Activated T-helper 1 cell treated with anti-CD3 and anti-CD28 coated beads, Interleukin-2, amount 50 U/mL, for 16 hours (primary cell): ENCODE measurements at places on chromosomes 2 and 18.

GRCh38 chr2:101956465-101957438 is 35.0 kb upstream of the IL1R2 start:
- no peak for DNase-seq

DNA sequence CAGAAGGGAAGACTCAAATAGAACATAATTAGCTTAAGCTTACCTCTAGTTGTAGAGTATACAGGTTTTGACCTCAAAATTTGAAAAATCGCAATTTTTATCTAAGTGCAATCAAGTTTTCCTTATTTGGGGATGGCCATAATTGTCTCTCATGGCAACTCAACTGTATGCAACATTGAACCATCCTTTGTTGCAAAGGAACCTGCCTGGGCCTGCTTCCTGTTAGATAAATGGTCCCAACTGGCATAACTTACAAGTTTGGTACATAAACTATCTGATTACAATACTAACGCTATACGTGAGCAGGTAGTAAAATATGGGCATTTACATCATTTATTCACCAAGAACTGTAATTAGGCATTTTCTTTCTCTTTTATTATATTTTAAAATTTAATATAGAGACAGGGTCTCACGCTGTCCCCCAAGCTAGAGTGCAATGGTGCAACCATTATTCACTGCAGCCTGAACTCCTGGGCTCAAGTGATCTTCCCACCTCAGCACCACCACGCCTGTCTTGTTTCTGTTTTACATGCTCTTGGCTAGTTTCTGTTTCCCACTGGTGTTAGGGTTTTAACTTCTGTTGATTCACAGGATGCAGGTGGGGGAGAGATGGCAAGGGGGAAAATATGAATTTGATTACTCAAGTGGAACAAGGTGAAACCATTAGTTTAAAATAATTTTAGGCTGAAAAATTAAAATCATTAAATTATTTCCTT is 55.3 kb upstream of the B3GNT2 start:
- DNase-seq: no peak

DNA sequence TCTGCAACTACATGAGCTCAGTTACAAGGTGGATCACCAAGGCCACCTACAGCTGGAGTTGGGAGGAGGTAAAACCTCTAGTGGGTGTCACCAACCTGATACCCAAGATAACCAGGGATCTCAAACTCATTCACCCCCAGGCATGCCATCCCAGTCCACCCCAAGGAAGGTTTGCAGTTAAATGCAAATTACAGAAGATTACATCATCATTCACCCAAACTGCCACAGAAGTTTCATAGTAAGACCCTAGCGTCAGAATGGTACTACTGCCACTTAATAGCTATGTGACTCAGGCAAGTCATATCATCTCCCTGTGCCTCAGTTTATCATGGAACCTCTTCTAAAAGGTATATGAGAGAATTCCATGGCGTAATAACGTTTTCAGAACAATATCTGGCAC is 111.2 kb downstream of the MYO5B start:
- no peak for DNase-seq

GRCh38 chr2:69272803-69273471 is 114.1 kb downstream of the GFPT1 start:
- DNase-seq: no peak

DNA sequence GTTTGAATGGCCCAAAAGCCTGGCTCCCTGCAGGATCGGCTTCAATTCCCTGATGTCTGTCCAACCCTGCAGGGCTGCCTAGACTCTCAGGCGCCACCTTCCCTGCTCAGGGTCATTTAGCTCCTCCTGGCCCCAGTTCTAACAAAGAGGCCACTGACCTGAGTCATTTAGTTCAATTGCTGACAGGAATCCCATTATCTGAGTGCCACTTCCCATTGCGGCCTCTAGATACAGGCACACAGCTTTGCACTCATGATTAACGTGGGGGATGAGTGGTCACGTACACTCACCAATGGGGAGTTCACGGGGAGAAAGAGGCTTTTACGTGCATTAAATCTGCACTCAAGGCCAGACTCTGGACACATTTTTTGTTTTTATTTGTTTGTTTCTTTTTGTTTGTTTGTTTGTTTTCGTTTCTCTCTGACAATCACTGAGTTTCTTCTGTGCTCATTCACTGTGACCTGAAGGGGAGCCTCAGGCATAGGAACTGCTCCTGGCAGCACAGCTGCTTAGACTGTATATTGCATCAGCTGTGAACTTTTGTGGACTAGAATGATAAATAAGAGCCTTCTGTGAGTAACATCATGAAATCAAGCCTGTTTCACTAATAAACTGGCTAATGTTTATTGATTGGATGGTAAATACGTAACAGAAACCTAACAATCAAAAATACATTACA is 118.9 kb upstream of the CTNNA2 start:
- no peak for DNase-seq

DNA sequence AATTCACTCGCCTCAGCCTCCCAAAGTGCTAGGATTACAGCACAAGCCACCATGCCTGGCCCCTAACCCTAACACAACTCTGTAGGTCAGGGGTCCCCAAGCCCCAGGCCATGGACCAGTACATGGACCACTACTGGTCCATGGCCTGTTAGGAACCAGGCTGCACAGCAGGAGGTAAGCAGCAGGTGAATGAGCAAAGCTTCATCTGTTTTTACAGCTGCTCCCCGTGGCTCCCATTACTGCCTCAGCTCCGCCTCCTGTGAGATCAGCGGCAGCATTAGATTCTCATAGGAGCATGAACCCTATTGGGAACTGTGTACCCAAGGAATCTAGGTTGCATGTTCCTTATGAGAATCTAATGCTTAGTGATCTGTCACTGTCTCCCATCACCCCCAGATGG is 201.7 kb downstream of the NRP2 start:
- no peak for DNase-seq

DNA sequence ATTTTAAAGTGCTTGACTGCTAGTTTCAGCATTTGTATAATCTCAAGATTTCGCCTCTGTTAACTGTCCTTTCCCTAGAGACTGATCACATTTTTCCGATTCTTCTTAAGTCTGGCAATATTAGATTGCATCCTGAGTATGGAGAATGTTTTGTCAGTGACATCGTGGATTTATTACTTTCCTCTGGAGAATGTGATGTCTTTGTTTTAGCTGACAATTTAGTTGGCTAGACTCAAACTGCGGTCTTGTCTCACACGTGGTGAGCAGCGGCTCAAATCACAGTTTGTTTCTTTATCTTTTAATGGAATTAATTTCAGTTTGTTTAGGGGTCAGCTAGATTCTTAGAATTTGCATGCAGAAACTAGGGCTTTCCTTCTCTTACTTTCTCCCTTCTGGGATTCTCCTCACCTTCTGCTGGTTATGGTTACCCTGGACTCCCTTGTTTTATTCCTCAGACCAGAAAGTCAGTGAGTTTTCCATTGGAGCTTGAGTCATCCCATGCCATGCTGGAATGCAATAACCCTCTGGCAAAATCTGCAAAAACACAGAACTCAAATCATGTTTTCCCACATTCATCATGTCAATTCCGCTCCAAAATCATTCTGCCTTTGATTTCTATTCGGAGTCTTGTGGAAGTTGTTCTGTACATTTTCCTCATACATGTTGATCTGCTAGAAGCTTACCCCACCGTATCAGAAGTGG is 327.2 kb upstream of the TRIB2 start:
- no peak for DNase-seq

GRCh38 chr2:74576863-74577229 is 22.3 kb downstream of the DOK1 start:
- DNase-seq: no peak

DNA sequence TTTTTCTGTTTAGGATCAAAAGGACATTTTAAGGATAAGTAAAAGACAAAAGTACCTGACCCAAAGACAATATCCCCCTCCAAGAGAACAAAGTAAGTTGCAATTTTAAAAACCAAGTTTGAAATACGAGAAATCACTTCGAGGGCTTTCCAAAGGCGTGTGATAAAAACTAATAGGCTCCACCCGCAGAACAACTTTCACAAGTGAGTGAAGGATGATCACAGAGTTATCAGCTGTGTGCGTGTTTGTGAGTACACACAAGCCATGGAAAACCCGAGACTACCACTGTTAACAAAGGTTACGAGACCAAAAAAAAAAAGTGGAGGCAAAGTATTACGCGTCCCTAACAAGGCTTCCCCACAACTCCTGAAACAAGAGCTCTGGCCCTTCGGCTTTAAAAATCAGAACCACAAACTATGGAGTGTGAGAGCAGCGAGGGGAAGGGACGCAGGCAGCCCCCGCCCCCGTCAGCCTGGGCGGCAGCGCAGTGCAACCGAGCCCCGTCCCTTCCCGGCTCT is 719 bp downstream of the SMAD2 start:
- no peak for DNase-seq

GRCh38 chr18:47870605-47871004 is 59.9 kb downstream of the SMAD2 start:
- DNase-seq: no peak

DNA sequence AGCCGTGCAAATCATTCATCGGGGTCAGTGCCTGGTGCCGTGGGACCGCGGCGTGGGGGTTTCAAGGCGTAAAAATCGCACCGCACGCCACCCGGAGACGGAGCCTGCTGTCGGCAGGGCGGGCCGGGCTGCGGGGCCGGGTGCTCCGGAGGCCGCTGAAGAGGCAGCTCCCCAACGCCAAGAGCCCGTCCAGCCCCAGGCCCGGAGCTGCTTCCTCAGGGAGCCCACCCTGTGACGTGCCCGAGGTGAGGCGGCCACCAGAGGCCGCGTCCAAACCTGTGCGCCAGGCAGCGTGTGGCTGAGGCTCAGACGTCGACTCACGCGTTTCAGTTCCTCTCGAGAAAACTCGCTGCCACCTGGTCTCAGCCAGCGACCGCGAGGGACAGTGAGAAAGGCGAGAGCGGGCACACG is 98.1 kb downstream of the NFATC1 start:
- no peak for DNase-seq

DNA sequence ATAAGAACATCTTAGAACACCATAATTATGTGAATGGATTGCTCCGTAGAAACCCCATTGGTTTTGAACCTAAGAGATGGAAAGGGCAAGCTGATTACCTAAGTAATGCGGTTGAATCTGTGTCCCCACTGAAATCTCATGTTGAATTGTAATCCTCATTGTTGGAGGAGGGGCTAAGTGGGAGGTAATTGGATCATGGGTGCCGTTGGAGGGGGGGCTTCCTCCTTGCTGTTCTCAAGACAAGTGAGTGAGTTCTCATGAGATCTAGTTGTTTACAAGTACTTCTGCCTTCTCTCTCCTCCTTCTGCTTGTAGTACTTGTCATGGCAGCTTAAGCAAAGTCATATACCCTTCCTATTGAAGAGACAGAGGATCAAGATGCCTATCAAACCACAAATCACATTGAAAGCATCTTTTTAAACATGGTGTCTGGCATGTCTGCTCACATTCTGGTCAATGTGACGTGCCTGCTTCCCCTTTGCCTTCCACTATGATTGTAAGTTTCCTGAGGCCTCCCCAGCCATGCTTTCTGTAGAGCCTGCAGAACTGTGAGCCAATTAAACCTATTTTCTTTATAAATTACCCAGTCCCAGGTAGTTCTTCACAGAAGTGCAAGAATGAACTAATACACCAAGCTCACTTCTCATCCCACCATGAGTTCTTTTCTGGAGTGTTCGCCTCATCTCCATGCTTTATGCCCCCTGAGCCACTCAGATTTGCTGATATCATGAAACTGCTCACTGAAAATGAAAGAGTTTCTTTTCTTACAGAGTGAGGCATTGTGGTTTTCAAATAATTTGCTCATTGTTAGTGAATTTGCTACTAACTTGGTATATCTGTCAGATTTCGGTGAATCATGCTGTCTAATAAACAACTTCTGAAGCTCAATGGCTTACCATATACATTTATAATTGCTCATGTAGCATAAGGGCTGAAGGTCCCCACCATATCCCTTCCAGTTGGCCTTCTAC is 23.6 kb downstream of the KCNE4 start:
- no peak for DNase-seq

DNA sequence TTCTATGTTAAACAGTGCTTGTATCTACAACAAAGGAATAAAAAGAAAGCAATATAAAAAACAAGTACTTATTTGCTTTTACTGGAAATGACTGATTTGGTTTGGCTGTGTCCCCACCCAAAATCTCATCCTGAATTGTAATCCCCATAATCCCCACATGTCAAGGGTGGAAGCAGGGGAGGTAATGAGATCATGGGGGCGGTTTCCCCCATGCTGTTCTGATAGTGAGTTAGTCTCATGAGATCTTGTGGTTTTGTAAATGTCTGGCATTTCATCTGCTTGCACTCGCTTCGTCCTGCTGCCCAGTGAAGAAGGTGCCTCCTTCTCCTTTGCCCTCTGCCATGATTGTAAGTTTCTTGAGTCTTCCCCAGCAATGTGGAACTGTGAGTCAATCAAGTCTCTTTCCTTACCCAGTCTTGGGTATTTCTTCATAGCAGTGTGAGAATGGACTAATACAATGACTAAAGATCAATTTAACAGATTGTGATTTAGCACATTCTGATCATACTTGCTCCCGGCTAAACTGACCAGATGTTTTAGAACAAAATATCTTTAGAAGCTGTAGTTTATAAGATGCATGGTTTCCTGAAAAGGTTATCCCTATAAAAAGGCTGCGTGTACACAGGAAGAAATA is 19.9 kb downstream of the PTH2R start:
- DNase-seq: no peak

GRCh38 chr2:33645861-33646260 is 46.8 kb upstream of the FAM98A start:
- DNase-seq: no peak

- no peak for DNase-seq
Observed at GRCh38 chr2:174535757-174536703, 49.2 kb upstream of the GPR155 start.

DNA sequence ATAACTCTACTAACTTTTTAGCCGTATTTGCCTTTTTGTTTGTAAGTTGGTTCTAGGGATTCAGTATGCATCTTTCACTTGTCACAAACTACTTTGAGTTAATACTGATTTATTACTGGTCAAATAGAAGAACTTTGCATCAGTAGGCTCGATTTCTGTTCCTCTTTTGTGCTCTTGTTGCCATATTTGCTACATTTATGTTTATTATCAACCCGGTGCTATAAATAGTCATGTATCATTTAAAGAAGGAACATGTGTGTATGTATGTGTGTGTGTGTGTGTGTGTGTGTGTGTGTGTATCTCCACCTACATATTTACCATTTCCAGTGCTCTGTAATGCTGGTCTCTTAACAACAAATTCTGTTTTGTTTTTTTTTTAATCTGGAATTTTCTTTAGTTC is 79.6 kb upstream of the B3GNT7 start:
- no peak for DNase-seq

GRCh38 chr2:147495734-147496133 is 349.1 kb upstream of the ACVR2A start:
- no peak for DNase-seq
